Testis (tissue), 5 donors: ENCODE measurements at places on chromosomes 12 and 14.
A peak's percentile ranks its signal among the peaks of the same experiment; 100 is the strongest.

DNA sequence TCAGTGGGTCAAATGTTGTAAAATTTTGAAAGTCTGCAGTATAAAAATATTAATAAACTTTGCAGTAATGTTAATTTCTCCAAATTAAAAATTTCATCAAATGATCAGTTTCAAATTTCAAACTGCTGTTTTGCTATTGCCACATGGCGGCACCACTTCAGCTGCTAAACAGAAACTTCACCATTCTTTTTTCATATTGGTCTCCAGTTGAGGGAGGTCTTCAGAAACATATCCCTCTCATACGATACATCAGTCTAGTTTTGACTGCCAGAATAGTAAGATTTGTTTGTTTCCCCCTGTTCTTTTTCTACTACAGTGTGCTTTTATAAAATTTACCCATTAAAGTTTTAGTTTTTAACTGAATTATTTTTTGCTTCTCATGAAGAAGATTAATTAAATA, 4.2 kb upstream of the TRHDE start:
- DNase-seq, result no peak

GRCh38 chr14:74804219-74804825, 41.2 kb downstream of the YLPM1 start:
- DNase-seq, result peak; percentile 38

DNA sequence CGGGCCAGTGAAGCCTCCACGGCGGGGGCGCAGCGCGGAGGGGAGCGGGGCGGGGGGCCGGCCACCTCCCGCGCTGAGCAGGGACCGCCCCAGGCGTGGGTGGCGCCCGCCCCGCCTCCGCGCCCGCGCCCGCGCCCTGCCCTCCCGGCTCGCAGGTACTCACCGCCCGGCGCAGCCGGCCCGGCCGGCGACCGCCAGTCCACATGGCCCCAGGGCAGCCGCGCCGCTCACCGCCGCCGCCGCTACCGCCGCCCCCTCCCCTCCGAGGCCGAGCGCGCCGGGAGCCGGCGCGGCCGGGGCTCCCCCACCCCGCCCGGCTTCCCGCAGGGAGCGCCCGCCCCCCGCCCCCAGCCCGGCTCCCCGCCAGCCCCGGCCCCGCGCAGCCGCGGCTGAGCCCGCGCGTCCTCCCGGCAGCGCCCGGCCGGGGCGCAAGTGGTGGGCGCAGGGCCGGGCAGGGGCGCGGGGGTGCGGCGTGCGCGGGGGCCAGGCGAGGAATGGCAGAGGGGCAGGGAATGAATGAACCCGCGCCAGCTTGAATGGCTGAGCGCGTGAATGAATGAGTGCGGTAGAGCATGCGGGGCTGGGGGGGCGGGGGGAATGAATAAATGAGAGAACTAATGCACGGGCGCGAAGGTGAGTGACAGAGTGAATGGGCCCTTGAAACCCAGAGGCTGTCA, at the start of gene BEGAIN:
BEGAIN (minus strand) TSS at position 332 of the 677 bp plus-strand sequence; CDS start at position 205, 127 bp downstream.
- no peak for DNase-seq

GRCh38 chr12:65532162-65532561, 253.7 kb downstream of the MSRB3 start:
- DNase-seq, result no peak
